ENCODE measurements at places on chromosomes 2 and 18.

GRCh38 chr2:105765415-105766299, 20.9 kb downstream of the NCK2 start:
- no peak for DNase-seq

GRCh38 chr18:48693625-48694262, 154.9 kb downstream of the CTIF start:
- DNase-seq, result no peak

- no peak for DNase-seq
Measured at GRCh38 chr2:69210385-69210784, 176.6 kb downstream of the GFPT1 start.

DNA sequence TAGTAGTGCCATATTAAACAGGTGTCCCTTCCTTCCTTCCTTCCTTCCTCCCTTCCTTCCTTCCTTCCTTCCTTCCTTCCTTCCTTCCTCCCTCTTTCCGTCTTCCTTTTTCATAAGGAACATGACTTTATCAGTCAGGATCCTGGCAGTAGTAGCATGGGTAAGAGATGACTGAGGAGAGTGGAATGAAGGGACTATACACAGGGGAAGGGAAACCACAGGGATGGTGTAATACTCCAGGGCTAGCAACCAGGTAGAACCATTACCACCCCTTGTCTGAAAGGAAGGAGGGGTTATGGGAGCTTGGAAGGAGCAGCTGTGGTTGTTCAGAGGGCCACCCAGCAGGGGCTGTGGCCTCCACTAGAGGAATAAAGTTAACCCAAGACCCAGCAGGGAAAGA, 23.2 kb upstream of the KDM3A start:
- DNase-seq, result no peak

- no peak for DNase-seq
Measured at GRCh38 chr2:127771756-127772155, 39.2 kb downstream of the WDR33 start.

DNA sequence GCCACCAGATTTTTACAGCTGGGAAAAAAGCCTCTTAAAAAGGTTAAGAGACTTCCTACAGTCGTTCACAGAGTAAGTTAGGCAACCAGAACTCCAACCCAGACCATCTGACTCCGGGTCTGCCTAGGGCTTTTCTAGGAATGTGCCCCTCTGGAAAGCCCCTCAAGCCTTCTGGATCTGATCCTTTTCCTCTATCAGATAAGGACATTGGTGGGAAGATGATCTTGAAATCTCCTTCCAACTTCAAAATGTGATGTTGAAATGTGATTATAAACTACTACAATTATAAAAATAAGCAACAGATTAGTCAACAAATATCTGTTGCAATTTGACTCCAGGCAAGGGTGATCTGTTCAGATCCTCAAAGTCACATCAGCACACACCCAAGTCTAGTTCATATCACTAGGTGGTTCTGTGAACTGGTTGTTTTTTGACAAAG, 270.4 kb downstream of the ARHGAP15 start:
- peak; percentile 54 for DNase-seq

GRCh38 chr18:39871961-39872360, 2083.1 kb upstream of the PIK3C3 start:
- no peak for DNase-seq

DNA sequence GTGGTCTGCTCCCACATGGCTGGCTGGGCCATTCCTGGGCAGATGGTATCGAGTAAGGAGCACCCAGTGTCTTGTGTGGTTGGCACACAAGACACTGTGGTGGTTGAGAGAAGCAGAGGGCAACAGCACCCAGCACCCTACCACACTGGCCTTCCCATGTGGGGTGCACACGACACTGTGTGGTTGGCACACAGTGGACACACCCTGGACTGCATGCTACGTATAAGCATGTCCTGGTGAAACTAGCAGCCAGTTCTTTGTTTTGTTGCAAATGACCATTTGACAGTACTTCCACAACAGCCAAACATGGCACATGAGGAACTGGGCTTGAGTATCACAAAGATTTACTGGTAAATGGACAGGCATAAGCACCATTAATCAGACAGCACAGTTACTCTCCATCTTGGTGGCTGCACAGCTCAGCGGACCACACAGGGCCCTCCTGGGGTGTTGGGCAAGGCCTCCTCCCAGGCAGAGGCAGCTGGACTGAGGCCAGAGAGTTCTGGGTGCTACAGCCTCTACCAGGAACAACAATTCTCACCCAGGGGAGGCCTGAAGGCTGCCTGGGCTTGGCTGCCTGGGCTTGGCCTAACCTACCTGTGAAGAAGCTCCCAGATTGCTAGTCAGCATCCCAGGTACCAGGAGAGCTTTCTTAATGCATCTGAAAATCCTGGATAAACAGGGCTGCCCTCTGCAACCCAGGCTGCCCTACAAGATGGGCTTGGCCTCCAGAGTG, 59.3 kb upstream of the ALPP start:
- DNase-seq, result no peak

DNA sequence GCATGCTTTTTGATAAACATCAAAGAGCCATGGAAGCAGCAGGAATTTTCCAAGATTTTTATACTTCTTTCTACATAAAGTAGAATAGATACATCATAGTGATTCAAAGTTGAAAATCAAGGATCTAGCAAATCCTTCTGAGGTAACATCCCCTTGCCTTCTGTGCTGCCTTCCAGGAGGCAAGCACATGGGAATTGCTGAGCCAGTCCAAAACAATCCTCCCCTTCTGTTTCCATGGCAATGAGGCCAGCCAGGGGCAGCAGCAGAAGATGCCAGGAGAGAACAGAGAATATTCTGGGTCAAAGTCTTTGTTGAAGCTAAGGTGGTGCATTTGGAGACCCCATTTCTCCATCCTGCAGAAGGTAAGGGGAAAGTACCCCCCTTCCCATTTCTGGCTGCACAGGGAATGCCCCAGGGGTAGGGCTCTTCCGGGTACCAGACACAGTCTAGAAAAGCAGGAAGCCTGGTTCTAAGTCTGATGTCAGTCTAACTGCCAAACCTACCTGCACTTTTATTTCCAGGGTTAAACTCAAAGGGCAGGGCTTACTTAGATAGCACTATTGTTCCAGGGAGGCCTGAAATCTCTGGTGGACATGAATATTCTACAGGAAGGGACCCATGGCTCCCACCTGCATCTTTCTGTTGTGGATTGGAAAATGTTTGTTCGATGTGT, 22.1 kb downstream of the CENPA start:
- no peak for DNase-seq

DNA sequence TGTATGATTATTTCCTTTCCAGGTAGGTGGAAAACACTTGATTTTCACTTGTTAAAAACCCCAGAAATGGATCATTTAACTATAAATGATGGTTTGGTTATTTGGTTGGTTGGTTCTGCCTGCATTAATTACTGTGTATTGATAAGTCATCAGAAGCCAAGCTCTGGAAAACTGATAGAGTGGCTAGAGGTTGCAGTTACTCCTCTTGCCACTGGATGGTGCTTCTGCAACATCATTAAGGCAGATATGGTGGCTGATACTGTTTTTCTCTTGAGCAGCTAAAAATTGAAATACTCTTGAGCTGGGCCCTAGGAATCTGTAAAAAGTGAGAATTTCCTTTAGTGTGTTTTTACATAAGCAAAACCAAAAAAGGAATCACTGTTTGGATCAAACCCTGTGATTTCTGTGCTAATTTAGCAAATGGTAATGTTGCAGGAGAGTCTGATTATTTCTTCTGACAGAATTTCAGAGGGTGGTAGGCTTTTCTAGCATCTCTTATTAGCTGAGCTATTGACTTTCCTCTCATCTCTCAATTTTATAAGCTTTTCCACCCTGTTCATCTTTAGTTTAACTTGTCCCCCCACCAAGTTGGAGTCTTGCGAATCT, 54.3 kb downstream of the RAB10 start:
- DNase-seq, result peak; percentile 2

GRCh38 chr18:61606759-61607158, 273.5 kb downstream of the CDH20 start:
- DNase-seq, result no peak

DNA sequence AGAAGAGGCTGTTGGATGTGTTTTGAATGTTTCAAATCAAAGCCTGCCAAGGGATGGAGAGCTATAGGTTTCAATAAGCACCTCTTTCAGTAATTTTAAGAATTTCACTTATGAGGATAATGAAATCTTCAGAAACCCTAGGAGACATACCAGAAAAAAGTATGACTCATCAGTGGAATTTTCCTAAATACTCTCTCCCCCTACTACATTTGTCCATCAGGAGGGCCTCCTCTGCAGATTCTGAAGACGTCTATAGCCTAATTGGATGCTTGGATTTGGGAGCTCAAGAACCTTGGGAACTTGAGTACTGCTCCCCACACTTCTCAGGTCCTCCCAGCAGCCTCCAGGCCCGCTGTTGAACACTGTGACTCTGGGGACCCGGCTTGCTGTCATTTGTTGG, 374.3 kb downstream of the SLC4A3 start:
- DNase-seq, result no peak

GRCh38 chr2:236971919-236972381, 113.7 kb upstream of the COPS8 start:
- DNase-seq, result no peak

GRCh38 chr2:207039225-207039624, 99.9 kb downstream of the CPO start:
- no peak for DNase-seq

DNA sequence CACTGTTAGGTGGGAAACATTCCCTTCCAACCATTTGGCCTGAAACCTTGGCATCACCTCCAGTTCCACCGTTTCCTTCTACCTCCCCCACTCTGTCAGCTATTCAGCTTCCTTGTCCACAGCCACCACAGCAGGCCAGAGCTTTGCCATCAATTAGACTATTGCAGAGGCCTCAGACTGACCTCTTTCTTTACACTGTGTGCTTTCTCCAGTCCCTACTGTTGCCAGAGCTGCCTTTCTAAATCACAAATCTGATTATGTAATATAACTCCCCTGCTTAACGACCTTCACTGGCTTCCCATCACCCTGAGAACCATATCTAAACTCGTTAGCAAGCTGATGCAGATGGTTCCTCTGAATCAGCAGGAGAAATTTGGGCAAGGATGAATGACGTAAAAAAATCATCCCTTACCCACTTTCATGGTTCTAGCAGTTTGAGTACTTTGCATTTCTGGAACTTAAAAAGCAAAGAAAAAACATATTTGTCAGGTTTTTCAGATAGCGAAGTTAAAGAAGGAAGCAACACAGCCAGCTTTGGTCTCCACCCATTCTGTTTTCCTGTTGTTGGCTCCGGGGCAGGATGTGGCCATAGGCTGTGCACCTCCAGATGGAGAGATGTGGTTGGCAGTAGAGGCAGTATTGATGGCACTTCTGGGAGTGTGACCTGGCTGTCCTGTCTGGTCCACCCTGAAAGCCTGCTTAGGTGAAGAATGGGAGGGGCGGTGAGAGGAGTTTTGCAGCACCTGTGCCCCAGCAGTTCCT, 422.1 kb downstream of the PARD3B start:
- no peak for DNase-seq

DNA sequence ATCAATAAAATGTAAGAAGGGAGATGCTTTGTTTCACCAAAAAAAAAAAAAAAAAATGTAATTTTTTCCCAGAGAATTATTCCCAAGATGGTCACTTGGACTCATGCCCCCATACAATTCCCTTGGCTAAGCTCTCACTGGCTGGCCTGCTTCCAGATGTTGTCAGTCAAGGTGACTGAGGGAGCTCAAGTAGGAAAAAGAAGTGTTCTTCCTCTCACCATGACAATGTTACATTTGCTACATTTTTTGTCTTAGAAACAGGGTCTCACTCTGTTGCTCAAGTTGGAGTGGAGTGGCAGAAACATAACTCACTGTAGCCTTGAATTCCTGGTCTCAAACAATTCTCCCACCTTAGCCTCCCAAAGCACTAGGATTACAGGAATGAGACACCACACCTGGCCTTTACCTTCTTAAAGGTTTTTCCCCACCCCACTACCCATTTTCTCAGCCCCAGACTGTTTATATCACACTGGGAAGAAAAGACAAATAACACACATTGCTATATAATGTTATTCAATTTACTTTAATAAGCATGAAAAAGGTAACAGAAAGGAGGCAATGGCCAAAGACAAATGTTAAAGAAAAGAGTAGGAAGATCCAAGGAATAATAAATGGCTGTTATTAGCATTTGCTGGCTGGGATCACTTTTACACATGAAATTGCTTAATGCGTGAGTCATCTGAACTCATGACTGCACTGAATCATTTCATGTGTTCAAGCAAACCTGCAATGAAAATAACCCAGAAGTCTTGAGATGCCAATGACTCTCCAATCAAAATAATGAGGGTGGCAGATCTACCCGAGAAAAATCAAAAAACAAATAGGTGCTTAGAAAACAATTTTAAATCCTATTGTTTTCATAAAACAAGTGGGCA, 45.2 kb downstream of the ACVR1 start:
- no peak for DNase-seq

DNA sequence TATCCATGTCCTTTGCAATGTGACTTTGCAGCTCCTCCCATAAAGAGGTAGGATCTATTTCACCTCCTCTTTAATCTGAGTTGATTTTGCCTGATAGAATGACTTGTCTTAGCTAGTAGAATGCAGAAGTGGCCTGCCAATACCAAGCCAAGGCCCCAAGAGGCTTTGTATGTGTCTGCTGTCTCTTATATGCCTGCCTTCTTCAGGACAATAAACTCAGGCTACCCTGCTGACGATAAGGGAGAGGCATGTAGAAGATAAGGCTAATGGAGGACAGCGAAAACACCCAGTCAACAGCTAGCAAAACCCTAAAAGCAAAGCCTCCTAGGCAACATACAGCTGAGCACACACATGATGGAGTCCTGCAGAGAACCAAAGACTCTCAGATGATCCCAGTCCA, 1.8 kb upstream of the ZC3H8 start:
- DNase-seq, result no peak

- DNase-seq, result peak; percentile 38
Measured at GRCh38 chr18:13558124-13558523, 168.2 kb downstream of the FAM210A start.

DNA sequence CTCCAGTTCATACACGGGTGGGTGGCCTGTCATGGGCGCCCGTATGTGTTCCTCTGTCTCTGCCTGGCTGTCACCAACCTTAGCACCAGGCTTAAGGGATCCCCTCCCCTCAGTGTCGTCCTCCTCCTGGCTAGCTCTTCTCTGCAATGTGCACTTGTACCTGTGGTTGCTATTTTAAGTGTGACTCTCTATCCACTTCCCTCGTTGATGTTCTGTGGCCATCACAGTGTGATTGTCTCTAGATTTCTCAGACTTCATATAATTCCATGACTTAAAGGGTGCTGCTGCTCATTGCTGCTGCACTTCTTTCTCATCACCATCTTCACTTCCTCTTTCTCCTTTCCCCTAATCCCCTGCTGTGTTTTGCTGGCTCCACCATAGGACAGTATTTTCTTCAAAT, 143.4 kb downstream of the EML6 start:
- no peak for DNase-seq

GRCh38 chr2:138500592-138501424, 762 bp upstream of the SPOPL start:
- DNase-seq, result peak; percentile 19

- no peak for DNase-seq
Measured at GRCh38 chr2:158221063-158222020, 119.7 kb downstream of the UPP2 start.

DNA sequence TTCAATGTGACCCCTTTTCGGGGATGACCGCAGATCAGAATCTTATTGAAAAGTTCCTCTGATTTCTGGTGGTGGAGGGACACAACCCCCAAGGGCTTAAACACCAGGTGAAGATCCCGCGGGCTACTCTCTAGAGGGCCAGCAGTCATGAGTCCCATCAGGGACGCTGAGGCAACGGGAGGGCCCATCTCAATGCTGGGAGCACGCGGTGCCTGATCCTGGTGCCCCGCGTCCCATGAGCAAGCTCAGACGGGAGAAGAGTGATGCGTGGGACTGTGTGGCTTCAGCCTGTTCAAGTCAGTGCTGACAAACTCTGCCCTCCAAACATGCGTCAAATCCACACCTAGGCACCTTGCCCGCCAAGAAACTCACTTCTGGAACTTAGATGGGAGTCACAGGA, 224.9 kb downstream of the TWIST2 start:
- DNase-seq, result no peak
